ENCODE measurements at places on chromosomes 13 and 19. TPM values are rescaled to one million over a fixed set of nuclear protein-coding genes. Genes with fewer than 3 reads are reported as not detected.

JSRP1 gene
- 0.30 TPM for total RNA-seq

- no peak for DNase-seq
Observed at GRCh38 chr13:44802491-44802890, 186.8 kb downstream of the NUFIP1 start.

DNA sequence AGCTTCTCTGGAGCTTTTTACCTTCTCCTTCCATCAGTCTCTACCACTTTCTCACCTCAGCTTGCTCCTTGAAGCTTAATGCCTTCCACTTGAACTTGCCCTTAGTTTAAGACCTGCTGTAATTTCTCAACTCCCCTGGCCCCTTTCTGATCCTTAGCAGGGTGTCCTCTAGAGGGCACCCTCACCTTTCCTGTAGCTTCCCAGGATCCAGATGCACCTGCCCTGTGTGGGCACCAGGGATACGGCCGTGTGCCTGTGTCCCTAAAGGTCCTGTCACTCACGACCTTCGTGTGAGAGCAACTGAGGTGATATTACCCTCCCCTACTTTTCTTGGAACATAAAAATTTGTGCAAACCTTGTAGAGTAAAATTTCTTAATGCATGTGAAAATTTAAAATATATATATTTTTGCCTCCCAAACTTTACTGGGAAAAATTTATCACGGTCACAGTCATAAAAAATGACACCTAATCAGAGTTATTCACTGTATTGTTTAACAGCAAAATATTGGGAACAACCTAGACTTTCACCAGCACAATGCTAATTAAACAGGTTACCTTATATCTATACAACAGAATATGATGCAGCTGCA, 46.4 kb downstream of the PSG3 start:
- DNase-seq, result no peak

GRCh38 chr19:18046059-18046718, 38.2 kb downstream of the ARRDC2 start:
- DNase-seq, result no peak

DNA sequence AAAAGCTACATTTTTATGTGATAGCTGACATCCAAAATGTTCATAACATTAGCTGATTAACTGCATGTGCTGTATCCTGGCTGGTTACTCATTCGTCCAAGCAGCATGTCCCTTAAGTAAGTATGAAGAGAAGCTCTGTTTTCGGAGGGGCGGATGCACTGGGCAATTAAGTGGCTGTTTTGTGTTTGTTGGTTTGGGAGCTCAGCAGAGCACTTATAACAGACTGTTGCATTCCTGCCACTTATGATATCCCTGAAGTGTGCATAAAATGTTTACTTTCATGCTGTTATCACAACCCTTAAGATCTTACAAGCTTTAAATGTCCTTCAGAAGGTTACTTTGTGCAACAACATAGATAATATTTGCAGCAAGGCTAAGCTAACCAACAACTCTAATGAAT, 264.1 kb downstream of the NALCN start:
- DNase-seq, result no peak

DNA sequence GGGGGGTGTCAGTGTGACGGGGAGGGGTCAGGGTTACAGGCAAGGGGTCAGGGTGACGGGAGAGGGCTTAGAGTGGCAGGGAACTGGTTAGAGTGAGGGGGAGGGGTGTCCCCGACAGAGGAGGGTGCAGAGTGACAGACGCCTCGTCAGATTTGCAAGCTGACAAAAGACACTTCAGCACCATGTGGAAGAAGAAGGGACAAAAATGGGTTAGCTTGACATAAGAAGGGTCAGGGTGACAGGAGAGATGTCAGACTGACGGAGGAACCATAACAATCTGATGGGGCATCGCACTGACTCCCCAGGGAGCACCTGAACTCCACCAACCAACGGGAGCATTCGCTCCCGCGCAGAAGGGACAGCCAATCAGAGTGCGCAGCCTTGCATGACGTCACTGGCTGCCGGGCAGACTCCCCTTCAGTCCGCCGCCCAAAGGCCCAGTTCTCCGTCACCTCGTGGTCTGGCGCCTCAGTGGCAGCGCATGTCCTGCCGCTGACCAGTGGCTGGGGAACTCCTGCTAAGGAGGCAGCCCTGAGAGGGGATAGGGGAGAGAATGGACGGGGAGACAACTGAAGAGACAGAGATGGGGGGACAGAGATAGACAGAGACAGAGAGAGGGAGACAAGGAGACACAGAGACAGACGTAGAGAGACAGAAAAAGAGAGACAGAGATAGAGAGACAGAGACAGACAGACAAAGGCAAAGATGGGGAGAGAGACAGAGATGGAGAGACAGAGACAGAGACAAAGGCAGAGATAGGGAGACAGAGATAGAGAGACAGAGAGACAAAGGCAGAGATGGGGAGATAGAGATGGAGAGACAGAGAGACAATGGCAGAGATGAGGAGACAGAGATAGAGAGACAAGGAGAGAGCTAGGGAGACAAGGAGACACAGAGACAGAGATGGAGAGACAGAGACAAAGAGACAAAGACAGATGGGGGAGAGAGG, 30.2 kb downstream of the C19orf81 start:
- DNase-seq, result peak; percentile 86

GRCh38 chr19:32200312-32201038, 144.9 kb upstream of the ZNF507 start:
- no peak for DNase-seq

DNA sequence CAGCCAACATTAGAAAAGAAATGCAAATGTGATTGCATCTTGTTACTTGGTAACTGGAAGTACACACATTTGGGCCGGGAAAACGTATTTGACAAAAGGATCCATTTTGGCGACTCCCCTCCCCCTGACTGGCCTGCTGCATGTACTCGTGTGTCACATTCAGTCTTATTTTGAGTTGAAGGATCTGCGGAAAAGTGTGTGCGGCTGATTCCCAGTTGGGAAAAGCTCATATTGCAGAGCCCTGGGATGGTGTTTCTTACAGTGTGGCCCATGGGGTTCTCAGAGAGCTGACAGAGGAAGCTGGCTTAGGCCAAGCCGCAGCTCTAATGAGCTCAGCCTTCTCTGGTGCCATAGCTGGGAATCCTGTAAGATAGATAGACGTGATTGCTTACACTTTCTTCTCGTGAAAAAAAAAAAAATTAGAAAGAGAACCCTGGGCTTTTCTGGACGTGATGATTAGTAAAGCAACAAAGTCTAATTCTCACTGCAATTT, 170.3 kb upstream of the ARGLU1 start:
- no peak for DNase-seq

DNA sequence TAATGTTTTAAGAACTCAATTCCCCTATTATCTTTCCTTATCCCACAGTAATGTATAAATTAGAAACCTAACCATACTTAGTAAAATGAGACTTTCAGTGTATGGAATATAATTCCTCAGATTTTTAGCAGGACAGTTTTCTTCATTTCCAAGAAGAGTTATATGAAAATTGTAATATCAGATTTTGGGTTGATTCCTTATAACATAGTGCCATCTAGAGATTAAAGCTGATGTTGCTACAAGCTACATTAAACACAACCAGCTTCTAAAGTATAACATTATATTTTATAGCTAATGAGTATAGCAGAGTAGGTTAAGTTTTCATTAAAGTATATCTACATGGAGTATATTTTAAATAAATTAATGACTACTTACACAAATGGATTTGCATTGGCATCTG, 99.7 kb upstream of the MIR17HG start:
- no peak for DNase-seq

DNA sequence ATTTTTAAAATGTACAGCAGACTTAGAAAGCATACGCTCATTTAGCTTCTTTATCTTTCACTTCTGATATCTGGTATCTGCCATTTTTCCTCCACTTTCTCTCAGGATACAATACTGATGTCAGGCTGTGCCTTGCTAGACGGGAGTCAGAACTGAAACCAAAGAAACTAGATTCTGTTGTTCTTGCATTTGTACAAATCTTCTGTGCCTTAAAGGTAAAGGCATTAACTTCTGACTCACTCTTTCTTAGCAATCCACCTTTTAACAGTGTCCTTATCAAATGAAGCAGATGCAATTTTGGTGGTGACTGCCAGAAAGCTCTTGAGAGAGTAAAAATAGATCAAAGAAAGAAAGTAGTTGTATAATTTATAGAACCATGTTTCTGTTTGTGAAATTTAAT, 370.4 kb downstream of the PCDH20 start:
- no peak for DNase-seq

DNA sequence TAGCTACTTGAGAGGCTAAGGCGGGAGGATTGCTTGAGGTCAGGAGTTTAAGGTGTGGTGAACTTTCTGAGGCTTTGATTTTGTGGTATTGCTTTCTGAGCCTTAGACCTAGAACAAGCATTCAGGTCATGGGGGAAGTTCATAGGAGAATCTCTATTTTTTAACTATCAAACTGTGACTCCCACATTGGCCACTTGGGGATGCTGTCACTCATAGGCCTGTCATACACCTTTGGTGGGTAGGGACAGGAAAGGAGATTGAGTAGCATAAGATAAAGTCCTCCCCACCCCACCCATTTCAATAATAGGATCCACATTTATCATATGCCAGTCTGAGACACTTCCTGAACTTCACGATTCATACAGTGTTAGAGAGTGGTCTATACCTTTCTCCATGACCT, 41.9 kb upstream of the PSG2 start:
- DNase-seq, result no peak

- DNase-seq, result peak; percentile 49
Observed at GRCh38 chr19:42242069-42242511, 312 bp downstream of the GSK3A start.

Measured in hepatocyte (in vitro differentiated cells).